ENCODE measurements at places on chromosomes 7 and 10.

GRCh38 chr10:31207636-31208035 is 111.4 kb upstream of the ZEB1 start:
- no peak for DNase-seq

- no peak for DNase-seq
These were observed 18.0 kb downstream of the MXI1 start for GRCh38 chr10:110225441-110225755.

DNA sequence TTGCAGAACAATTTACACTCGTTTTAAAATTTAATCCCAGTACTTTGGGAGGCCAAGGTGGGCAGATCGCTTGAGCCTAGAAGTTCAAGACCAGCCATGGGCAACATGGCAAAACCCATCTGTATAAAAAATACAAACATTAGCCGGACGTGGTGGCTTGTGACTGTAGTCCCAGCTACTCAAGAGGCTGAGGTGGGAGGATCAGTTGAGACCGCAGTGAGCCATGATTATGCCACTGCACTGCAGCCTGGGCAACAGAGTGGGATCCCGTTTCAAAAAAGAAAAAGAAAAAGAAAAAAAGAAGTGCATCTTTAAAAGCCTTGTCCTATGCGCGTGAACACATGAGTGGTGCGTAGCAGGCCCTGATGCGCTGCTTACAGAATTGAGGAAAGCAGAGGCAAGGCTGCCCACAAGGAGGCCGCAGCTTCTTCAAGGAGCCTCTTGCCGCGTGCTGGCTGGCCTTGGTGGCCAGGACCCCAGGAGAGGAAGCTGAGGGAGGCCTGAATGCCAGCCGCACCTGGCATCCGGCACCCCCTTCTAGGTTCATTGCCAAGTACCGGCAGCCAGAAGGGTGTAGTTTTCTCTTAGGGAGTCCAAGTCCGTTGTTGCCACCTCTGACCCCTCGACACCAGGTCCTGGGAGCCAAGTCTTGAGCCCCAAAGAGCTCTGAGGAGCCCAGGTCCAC is 124.5 kb downstream of the UBE2H start:
- no peak for DNase-seq

GRCh38 chr7:138243430-138243829 is 167.2 kb downstream of the AKR1D1 start:
- DNase-seq: no peak

DNA sequence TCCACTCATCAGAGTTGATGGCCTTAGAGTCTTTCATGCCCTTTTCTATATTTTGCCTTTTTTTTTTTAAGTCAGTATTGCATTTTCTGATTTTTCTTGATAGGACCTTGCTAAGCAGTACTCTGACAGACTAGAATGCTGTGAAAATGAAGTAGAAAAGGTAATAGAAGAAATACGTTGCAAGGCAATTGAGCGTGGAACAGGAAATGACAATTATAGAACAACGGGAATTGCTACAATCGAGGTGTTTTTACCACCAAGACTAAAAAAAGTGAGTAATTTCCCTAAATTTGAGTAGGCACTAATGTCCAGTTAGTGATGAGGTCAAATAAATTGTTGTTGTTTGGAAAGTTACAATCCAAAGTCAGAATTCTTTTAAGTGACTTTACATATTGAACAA is 7.4 kb downstream of the NUB1 start:
- no peak for DNase-seq

- no peak for DNase-seq
These were observed 15.8 kb downstream of the TBXAS1 start for GRCh38 chr7:139844779-139845442.
